ENCODE measurements at places on chromosomes 11 and 22. TPM values are rescaled to one million over a fixed set of nuclear protein-coding genes. Genes with fewer than 3 reads are reported as not detected.

GRCh38 chr11:1337647-1338007, 28.2 kb upstream of the TOLLIP start:
- no peak for DNase-seq

DNA sequence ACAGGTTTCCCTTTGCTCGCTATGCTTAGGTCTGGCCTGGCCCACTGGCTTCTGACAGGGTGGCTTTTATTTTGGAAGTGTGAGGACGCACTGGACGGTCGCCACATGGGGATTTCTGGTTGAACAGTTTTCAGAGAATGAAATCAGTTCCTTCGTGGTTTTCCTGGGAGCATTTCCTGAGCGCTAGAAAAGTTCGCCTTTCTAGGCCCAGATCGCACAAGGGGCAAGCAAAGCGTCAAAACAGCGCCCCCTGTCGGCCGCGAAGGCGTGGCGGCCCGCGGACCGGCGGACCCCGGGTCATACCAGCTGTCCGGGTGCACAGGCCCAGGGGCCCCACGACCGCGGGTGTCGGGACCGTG, 12.7 kb upstream of the CYP2R1 start:
- DNase-seq = peak; percentile 88

DNA sequence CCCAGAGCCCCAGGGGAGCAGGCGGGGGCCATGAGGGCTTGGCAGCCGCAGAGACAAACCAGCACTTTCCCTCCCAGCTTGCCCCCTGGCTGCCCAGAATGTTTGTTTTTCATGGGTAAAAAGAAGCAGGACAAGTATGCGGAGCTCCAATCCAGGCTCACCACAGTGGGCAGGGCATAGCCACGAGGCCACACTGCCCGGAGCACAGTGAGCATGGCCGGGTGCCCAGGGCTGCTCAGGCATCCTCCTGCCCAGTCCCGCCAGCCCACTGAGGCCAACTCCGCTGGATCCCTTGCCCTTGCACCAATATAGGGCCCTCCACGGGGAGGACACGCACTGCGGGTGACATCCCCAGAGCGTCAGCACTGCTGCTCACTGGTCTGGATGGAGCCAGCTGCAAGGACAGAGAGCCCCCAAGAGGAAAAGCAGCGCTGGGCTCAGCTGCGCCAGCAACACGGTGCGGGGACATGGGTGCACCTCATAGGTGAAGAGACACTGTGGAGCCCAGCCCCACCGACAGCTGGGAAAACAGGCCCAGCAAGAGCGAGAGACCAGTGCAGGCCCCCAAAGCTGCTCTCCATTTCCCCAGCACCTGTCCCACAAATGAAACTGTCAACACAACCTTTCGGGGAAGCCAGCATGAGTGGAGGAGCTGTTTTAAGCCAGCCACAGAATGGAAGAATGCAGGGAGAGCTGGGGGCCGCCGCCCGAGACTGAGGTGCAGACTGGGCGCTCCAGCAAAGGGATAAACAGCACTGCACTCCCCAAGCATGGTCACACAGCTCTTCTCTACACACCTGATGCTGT, 24.8 kb downstream of the ARVCF start:
- DNase-seq = no peak

GRCh38 chr11:64864473-64865285, 13.7 kb downstream of the EHD1 start:
- peak; percentile 76 for DNase-seq

DNA sequence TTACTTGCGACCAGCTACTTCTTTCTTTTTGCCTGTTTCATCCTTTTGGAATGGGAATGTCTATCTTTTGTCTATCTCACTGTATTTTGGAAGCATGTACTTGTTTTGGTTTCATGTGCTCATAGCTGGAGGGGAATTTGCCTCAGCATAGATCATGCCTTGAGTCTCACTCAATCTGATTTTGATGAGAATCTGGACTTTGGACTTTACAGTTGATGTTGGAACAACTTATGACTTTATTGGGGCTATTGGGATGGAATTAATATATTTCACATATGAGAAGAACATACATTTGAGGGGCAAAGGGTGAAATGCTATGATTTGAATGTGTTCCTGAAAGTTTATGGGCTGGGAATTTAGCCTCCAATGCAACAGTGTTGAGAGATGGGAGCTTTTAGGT, 206.2 kb upstream of the DDI1 start:
- DNase-seq = no peak

- peak; percentile 23 for DNase-seq
Measured at GRCh38 chr11:47616726-47617416, 22.7 kb upstream of the C1QTNF4 start.

DNA sequence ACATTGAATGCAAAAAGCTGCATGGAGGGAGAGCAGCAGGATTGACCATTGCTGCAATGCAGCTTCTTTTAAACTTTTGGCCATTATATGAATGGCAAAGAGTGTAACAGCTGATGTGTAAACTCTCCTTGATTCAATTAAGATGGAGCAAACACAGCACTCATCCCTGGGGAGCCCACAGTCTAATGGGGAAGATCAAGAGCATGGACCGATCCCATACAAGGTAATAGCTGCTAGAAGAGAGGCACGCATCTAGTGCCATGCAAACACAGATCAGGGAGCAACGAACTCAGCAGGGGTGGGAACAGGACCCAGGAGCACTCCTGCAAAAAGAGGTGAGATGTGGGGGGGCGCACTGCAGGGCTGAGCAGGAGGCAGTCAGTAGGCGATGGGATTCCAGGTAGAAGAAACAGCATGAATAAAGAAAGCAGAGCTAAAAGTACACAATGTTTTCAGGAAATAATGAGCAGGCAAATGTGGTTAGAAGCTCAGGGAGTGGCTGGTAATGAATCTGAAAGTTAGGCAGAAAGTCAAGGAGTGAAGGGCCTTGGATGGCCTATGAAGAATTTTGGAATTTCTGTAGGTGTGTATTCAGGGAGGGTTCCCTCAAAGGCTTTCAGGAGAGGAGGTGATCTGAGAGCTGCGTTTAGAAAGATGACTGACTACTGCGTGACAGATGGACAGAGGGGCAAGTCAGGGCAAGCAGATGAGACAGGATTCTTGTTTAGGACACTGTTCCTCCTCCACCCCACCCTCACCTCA, 17.2 kb upstream of the BMAL1 start:
- DNase-seq = no peak

- no peak for DNase-seq
Measured at GRCh38 chr11:45440111-45440510, 154.0 kb upstream of the SYT13 start.

DNA sequence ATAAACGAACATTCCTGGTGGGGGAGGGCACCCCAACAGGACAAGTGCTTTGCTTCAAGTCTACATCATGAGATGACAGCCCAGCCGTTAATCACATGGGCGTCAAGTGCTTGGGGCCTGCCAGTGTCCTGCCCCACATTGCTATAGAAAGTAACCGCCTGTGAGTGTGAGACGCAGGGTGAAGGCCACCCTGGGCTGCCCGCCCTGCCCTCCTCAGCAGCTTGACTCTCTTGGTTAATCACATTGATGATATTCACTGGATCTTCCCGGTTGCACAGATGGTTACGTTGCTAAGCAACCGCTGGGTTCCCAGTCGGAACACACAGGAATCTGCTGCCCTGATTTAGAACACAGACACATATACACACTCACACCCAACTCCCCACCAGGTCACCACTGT, 79.3 kb downstream of the CTTN start:
- no peak for DNase-seq

- DNase-seq = no peak
Measured at GRCh38 chr22:38461057-38461413, 6.0 kb upstream of the KCNJ4 start.

DNA sequence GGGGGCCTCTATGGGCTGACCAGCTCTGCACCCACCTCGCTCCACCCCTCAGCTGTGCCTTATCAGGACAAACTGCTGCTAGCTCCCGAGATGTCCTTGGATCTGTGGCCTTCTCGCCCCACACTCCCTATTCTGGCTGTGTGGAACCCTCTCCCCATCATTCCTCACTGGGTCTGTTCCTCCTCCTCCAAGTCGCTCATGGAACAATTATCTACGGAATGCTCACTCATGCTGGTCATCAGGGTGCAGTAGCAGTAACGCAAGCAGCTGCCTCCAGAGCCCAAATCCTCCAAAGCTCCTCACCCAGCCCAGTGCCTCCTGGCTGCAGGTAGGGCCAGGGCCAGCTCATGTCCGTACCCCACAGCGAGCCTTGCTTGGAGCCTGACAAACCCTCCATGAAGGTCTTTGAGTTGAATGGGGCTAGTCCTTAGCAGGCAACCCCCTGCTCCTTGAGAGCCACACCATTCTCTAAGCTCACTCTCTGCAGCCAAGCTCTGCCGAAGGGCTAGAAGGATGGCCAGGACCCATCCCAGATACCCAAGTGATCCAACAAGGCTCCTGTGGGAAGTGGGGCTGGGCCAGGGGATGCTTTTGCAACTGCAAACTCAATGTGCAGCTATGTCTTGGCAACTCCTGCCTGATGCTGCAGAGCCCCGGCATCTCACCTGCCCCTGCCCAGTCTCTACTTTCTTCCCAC, 977.8 kb downstream of the TBC1D22A start:
- DNase-seq = no peak

- DNase-seq = no peak
Measured at GRCh38 chr22:32634421-32634981, 159.9 kb downstream of the FBXO7 start.

GRCh38 chr11:35907648-35908431, 36.0 kb upstream of the LDLRAD3 start:
- DNase-seq = no peak

DNA sequence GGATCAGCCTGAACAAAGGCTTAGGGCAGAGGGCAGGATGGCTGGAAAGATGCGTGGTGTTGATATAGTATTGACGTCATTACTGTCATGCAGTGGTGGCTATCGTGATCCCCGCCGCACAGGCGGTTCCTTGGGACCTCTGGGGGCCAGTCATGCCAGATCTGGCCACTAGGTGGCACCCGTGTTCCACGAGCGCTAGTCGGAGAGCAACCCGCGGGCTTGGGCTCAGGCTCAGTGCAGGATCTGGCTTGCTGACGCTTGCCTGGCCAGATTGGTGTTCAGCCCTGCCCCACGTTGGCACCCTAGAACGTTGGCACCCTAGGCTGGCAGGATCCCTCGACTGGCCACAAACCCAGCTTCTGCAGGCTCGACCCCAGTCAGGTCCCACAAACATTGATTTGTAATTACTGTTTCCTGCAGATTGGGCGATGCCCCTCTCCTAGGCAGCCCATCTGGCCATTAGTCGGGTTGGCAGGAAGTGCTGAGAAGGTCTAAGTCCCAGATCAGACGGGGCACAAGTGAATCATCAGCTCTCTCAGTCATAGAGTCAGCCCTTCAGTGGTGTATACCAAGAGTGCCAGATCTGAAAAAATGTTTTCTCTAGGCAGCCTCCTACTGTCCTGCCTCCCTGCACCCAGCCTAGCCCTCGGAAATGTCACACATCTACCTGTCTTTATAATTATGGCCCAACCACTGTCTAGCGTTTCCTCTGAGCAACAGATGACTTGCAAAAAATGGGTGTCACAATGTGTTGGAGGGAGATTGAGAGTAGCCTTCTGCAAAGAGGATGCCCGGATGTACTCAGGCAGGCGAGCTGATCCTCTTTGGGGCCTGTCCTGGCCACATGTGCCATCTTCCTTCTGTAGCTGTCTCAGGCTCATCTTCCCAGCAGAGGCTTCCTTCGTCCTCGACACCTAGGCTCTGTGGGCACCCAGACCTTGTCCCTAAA, 315.3 kb downstream of the TMEM135 start:
- DNase-seq = peak; percentile 89

GRCh38 chr11:67627812-67628624, 1.7 kb downstream of the NUDT8 start:
- peak; percentile 27 for DNase-seq

DNA sequence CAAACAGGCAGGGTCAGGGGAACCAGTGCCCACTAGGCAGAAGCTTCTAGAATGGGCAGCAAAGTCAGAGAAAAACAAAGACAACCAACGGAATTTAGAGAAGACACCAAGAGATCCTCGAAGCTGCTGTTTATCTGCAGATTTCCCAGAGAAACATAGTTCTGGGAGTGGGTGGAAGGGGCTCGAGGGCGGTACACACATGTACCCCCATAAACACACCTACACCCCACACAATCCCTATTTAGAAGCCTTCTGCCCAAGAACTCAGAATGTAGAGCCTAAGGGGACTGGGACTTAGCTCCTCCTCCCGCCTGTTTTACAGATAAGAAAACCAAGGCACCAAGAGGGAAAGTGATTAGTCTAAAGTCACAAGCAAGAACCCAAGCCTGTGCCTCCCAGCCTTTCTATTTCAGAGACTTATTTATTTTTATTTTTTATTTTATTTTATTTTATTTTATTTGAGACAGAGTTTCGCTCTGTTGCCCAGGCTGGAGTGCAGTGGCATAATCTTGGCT, 6.4 kb downstream of the NPTXR start:
- DNase-seq = no peak

DNA sequence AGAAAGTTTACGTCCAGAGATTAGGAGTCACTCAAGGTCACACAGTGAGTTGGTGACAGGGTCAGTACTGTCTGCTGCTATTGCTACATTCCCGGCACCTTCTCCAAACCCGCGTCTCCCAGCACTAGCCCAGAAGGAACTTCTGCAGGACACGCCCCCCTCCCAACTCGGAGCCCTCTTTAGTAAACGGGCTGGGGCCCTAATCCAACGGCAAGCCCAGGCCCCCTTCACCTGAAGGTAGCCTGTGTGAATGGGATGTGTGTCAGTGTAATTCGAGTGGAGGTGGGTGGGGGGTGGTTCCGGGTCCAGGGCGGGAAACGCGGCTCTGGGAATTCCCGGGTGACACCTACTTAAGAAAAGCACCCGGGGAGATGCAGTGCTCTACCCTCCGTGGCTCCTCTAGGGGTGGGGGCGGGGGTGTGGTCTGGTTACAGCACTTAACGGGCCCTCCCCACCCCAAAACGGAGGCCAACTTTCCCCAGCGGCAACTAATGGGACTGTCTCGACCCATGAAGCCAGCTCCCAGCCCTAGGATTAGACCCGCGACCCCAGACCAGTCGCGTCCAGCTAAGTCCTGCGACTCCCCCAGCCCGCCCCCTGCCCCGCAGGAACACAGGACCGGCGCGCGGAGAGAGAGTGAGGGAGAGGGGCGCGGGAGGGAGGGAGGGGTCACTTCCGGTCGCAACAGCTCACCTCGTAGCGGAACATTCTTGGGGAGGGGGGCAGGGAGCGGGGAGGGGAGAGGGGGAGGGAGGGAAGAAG, 468 bp downstream of the PATL1 start:
- peak; percentile 76 for DNase-seq

GRCh38 chr11:121038648-121039409, 14.9 kb downstream of the TBCEL start:
- no peak for DNase-seq

- DNase-seq = no peak
Measured at GRCh38 chr22:43825651-43826050, 13.5 kb upstream of the EFCAB6 start.

GRCh38 chr11:110251836-110252235, 44.6 kb downstream of the RDX start:
- DNase-seq = no peak

Gene RPL27A
- total RNA-seq = 768 TPM

Gene LRRC74B
- 0.18 TPM for total RNA-seq

Gene CDC42BPG
- 44.5 TPM for total RNA-seq

Gene TSPAN18
- total RNA-seq = 3.1 TPM

Gene OOSP3
- total RNA-seq = not detected

Gene APOL3
- total RNA-seq = 8.6 TPM

Gene C11orf91
- total RNA-seq = not detected

Gene TRPC6
- 1.3 TPM for total RNA-seq
